ENCODE measurements at places on chromosomes 6 and 20.

DNA sequence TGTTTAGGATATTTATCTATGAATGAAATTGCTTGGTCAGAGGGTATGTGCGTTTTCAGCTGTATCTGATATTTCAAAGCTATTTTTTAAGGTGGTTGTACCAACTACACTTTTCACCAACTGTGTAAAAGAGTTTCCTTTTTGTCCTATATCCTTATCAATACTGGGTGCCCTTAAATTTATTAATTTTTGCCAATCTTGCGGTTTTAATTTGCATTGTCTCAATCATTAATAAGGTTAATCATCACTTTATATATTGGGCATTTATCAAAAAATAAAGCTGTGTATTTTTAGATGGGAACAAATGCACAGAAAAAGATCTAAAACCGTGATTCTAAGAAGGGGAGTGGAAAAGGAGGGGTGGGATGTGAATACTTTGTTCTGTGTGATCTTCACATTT is 66.7 kb upstream of the SALL4 start:
- no peak for DNase-seq

GRCh38 chr6:156648616-156649015 is 128.6 kb upstream of the ARID1B start:
- no peak for DNase-seq

DNA sequence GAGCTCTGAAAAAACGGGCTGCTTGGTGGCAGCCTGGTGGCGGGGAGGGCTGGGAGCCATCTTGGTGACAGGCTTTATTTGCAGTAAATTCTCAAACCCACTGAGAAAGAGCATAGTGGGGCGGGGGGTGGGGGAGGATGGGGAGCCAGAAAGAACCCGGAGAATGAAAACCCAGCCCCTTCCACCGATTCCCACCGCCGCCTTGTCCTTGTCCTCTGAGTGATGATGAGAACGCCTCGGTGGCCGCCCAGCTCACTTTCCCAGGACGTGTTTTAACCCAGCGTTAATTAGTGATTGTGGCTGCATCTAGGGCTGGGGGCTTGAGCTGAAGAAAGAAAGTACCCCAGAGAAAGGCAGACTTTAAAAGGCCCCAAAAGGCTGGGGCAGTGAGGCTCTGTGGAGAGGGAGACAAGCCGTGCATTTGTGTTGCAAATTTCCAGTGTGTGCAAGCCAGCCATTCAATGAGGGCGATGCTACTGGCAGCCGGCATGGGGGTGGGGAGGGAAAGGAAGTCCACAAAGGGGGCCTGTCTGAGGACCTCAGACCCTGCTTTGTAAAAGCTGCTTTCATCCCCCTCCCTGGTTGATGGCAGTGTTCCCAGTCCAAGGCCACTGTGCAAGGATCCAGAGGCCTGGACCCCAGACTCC is 6.2 kb upstream of the GHRH start:
- no peak for DNase-seq

- DNase-seq, result no peak
These were observed 399.7 kb upstream of the ADGRB3 start for GRCh38 chr6:68235326-68235784.

- DNase-seq, result no peak
These were observed 16.6 kb upstream of the MAPK13 start for GRCh38 chr6:36113703-36114102.

- no peak for DNase-seq
These were observed 7.9 kb upstream of the RALY start for GRCh38 chr20:33985830-33986229.

DNA sequence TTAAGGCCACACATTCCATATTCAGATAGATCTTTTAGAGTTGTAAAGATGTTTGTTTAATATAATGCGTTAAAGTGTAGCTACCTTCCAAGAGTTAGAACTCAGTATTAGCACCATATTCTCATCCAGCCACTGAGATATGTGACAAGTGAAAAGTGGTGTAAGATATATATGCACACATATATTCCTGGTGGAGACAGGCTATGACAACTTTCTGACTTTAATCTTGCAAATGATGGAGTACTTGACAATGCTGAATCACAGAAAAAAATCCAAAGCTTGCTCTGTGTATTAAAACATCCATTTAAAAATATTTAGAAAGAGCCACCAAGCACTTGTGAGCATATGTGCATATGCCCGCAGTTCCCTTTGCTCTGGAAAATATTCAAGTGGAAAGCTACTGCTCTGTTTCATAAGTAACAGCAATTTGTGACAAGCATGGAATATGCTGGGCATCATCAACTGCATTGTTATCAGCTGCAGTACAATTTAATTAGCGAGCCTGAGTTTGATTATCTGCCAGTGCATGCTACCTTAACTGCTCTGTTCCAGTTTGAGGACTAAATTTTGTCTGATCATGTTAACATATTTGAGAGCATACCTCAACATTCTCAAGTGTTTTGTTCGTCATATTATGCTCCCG is 64.8 kb downstream of the VIP start:
- DNase-seq, result no peak

DNA sequence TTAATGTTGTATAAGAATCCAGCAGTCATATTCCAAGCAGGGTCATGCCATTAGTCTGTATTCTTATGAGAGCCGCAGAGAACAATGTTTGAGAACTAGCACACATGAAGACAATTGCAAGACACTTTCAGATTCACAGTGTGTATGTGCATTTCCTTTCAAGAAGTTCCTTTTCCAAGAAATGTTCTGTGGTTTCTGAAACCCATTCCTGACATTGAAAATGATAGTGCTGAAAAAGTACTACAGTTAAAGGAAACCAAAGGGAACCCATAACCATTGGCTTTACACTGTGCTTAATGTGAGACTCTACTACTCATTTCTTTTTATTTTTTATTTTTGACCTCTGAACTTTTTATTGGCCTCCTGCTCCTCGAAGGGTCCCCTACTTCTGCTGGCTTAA is 4.2 kb upstream of the CALHM6 start:
- DNase-seq, result no peak

DNA sequence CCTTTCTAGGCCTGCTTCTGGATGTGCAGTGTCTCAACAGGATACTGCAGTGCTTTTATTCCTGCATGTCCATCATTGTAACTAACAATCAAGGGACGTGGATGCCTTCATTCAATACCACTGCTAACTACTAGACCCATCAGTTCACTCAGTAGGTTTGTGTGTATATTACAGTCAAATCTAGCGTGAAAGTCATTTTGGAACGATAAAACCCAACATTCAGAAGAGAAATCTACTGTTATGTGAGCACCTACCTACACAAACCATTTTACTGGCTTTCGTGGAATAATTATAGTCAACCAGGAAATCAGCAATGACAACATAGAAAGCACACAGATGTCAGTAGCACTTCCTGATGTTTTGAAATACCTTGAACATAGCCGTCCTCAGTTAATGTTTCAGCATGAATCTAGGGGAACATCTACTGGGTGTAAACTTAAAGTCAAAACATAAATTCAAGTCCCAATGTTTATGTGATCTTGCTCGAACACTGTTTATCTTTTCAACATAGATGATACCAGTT is 270.6 kb downstream of the FARS2 start:
- no peak for DNase-seq

GRCh38 chr6:20203561-20204511 is 8.4 kb downstream of the MBOAT1 start:
- DNase-seq, result no peak

DNA sequence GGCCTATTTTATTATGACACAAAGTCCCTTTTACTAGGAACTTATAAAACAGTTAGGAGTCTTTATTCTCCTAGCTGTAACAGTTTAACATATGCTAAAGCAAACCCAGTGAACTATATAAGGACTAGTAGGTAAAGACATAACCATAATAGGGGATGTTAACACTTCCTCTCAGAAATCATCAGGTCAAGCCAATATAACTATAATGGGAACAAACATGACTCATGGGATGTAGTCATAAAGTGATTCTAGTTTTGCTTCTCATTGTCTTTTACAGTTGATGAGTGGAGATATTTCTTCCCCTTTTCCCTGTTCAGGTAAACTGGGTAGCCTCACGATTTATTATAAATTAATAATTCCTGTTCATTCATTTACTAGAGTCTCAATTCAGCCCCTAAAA is 9.7 kb downstream of the PTCHD4 start:
- DNase-seq, result peak; percentile 36

DNA sequence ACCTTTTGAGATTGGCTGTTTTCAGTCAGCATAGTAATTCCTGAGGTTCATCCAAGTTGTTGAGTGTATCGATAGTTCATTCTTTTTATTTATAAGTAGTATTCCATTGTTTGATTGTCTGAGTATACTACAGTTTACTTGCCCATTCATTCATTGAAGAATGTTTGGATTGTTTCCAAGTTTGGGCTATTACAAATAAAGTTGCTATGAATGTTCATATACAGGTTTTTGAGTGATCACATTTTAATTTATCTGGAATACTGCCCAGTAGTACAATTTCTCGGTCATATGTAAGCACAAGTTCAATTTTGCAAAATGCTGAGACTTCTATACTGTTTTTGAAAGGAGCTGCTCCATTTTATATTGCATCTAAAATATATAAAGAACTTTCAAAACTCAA is 14.2 kb upstream of the EPHA7 start:
- no peak for DNase-seq

- DNase-seq, result no peak
These were observed 292.0 kb upstream of the RUNX2 start for GRCh38 chr6:45036103-45036502.

DNA sequence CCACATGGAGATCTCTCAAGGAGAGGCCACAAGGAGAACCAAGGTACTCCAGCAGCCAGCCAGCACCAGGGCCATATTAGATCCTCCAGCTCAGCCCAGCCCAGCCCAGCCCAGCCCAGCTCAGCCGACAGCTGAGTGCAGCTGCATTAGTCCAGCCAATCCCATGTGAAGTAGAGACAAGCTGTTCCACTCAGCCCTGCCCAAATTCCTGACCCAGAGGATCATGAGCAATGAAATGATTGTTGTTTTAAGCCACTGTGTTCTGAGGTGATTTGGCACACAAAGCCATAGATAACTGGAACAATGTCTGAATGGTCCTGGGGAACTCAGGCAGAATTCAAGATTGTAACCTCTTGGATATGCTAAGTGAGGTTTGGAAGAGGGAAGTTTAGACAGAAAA is 59.5 kb upstream of the BMP2 start:
- DNase-seq, result peak; percentile 45

DNA sequence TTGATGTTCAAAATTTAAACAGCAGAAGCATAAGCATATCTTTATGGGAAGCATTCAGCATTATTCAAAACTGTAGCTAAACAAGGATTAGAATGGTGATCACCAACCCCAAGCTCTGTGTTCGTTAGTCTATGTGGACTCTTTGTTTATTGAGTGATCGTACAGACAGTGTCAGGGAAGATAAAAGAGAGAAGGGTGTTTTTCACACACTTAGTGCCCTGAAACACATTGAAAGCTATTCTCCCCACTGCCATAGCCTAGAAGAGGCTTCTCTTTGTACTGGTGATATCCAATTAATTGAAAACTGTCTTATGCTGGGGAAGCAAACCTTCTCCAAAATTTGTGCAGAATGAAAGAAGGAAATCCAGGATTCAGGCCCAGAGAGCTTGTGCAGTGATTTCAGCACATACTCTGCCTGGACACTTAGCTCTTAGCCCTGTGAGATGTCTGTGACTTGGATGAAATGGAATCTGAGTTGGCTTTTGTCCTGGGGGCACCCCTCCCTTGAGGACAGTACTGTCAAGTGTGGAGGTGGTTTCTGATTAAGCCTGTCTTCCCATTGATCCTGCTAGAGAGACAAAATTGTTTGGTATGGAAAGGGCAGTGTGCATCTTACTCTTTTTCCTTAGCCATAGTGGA is 125.7 kb upstream of the MTHFD1L start:
- no peak for DNase-seq

Data from skeletal muscle cell (primary cell).